ENCODE measurements at places on chromosomes 3 and 15. TPM values are rescaled to one million over a fixed set of nuclear protein-coding genes. Genes with fewer than 3 reads are reported as not detected.

GRCh38 chr15:99148851-99149276, 44.0 kb downstream of the SYNM start:
- DNase-seq = no peak

- no peak for DNase-seq
These were observed 106.5 kb downstream of the ZNF609 start for GRCh38 chr15:64566629-64567427.

DNA sequence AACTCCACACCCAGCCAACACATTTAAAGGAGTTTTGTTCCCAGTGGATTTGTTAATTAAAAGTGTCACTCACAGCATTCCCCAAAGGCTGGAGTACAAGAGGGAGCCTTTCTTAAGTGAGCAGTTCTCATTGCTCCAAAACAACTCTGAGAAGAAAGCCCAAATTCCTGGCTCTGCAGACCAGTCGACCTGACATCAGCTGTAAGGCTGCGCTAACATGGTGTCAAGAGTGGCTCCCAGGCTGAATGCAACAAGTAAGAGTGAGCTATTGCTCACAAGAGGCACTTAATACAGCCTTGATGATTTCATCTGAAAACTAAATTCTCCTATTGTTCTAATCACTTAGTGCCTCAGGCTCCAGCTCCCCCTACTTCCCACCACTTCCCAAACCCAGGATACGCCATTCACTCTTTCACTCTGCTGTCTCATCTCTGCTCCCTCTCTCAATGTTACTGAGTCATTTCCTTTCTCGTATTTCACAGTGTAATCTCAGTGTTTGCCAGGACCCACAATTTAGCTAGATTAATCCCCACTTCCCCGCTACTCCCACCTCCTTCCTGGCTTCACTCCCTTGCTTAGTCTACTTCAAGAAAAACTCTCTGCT, 81.8 kb downstream of the WWTR1 start:
- DNase-seq = no peak

- DNase-seq = no peak
These were observed 539.5 kb downstream of the ZPLD1 start for GRCh38 chr3:102974333-102974732.

DNA sequence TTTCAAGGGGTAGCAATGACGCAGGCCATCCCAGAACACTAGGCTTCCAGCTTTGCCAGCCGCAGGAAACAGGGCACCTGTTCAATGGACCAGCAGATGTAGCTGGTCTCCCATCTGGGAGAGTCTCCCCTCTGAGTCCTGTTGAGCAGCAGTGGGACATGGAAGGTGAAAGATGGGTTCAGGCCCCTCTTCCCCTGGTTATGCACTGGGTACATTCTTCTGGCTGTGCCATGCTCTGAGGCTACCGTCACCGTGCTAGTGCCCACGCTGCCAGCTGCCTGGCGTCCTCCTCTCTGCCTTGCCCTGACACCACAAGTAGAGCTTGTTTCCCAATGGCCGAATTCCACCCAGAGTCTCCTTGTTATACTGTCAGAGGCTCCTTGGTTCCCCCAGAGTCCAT, 63.1 kb downstream of the TLE3 start:
- no peak for DNase-seq

The ATP13A5 gene
- total RNA-seq = not detected
